ENCODE measurements at places on chromosomes 7 and 10. TPM values are rescaled to one million over a fixed set of nuclear protein-coding genes. Genes with fewer than 3 reads are reported as not detected.

The AGMO gene
- not detected for total RNA-seq

The ARHGAP19 gene
- 9.8 TPM for total RNA-seq

The CNTNAP2 gene
- total RNA-seq, result 1.8 TPM

The INSYN2A gene
- not detected for total RNA-seq

The IFIT2 gene
- total RNA-seq, result 6.9 TPM

The NACAD gene
- total RNA-seq, result 0.12 TPM

The GNA12 gene
- total RNA-seq, result 26.8 TPM

The SFTPD gene
- total RNA-seq, result not detected

The ACSM6 gene
- not detected for total RNA-seq

The ZNF775 gene
- total RNA-seq, result 4.7 TPM

The GDF2 gene
- not detected for total RNA-seq

The UFSP1 gene
- 10.5 TPM for total RNA-seq

The CDC14C gene
- not detected for total RNA-seq

The TLX1 gene
- total RNA-seq, result not detected

The C10orf53 gene
- not detected for total RNA-seq

The FBXL13 gene
- total RNA-seq, result not detected

Measured in PC-3 (cell line).